ENCODE measurements at places on chromosomes 16 and 17.

GRCh38 chr17:44033861-44034408 is 19.2 kb upstream of the TMEM101 start:
- no peak for DNase-seq

DNA sequence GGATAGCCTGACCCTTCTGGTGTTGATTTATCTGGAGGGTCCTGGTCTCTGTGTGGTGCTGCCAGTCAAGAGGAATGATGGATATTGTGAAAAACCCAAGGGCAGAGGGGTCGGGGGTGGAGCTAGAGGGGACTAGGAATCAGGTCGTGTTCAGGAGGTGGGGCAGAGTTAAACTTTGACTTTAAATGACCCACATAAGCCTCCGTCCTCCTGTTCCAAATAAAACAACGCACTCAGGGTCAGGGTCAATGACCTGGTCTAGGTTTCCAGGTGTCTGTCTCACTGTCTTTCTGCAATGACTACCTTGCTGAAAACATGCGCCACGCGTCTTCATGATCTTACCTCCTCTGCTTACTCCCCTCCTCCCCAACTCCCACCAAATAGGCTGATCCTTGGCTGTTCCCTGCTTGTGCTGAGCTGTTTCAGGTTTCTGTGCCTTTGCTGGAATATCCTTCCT is 14.7 kb downstream of the AOC3 start:
- no peak for DNase-seq

- no peak for DNase-seq
Measured at GRCh38 chr17:61345061-61345460, 54.6 kb upstream of the TBX2 start.

DNA sequence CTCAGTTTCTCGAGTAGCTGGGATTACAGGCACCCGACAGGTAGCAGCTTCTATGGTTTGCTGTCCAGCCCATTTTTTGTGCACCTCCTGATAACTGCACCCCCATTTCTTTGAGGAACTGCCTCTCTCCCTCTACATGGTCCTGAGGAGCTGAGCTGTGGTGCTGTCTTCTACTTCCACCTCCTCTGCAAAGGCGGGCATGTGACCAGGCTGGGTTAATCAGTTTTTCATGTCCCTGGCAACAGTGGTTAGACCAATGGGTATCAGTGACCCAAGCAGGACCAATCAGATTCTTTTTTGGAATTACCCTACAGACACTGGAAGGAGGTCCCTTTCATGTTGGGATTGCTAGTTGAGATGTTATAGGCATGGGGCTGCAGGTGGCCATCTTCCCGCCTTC is 41.3 kb downstream of the TBX21 start:
- no peak for DNase-seq

- DNase-seq: no peak
Measured at GRCh38 chr17:9331279-9332131, 244.1 kb downstream of the STX8 start.

DNA sequence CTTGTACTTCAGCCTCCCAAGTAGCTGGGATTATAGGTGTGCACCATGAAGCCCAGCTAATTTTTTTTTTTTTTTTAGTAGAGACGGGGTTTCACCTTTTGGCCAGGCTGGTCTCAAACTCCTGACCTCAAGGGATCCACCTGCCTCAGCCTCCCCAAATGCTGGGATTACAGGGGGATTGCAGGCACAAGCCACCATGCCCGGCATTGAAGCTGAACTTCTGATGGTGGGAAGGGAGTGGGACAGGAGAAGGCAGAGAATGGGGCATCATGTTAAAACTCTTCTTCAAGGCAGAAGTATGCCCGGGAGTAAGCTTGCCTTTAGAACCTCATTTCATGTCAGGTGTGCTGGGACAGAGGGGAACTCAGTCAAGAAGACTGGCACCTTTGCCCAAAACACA is 48.6 kb upstream of the ZFHX3 start:
- no peak for DNase-seq

GRCh38 chr16:59864981-59865666 is 1131.0 kb upstream of the GOT2 start:
- DNase-seq: no peak

GRCh38 chr17:2435862-2436261 is 35.0 kb upstream of the MNT start:
- no peak for DNase-seq

DNA sequence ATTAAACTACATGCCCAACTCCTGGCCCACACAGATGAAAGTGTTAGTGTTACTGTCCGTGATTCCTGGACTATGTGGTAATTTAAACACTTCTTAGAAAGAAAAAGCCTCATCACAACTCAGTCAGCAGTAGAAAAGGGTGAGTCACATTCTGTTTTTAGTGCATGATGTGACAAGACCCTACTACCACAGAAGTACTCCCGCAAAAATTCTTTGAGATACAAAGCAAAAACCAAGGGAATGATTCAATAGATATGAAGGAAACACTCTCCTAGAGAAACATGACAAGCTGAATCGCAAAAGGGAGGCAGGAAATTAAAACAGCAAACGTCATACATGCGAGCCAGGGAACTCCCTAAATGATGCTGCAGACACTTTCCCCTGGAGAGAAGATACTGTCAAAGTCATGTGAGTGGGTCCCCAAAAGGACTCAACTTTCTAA is 14.4 kb downstream of the SNN start:
- no peak for DNase-seq

- no peak for DNase-seq
Measured at GRCh38 chr16:27149986-27150385, 53.3 kb upstream of the KDM8 start.

DNA sequence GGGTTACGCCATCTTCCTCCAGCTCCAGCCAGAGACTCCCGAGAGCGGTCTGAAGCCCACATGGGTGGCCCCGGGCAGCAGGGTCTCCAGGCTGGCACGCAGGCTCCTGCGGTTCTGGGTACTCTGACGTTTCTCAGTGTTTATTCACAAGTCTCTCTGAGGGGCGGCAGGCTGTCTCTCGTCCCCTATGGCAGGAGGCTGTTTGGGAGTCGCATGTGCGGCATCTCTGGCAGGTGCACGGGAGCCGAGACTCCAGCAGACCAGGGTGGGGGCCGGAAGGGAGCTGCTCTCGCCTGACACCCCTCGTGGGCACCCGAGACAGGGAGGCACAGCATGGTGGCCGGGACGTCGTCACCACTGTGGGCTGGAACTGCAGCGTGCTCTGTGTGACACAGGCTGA is 48.1 kb downstream of the ZNF778 start:
- no peak for DNase-seq

- no peak for DNase-seq
Measured at GRCh38 chr17:77296769-77297409, 156.1 kb downstream of the SEC14L1 start.

DNA sequence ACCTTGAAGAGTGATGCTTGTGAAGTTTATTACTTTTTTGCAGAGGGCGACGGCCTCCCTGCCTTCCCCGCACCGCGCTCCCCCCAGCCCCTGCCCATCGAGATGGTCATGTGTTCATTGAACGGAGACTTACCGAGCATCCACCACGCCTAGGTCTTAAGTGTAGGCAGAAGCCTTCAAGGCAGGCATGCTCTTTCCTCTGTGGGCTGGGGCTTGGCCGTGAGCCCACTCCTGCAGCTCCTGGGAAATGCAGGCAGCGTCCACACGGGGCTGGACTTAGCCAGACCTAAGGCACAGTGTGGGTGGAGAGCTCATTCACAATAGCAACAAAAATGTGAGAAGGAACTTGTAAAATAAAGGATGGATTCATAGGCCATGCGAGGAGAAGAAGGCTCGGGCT is 19.2 kb downstream of the RNF213 start:
- DNase-seq: peak; percentile 57

GRCh38 chr16:84367297-84367680 is 1.0 kb upstream of the ATP2C2 start:
- DNase-seq: no peak

DNA sequence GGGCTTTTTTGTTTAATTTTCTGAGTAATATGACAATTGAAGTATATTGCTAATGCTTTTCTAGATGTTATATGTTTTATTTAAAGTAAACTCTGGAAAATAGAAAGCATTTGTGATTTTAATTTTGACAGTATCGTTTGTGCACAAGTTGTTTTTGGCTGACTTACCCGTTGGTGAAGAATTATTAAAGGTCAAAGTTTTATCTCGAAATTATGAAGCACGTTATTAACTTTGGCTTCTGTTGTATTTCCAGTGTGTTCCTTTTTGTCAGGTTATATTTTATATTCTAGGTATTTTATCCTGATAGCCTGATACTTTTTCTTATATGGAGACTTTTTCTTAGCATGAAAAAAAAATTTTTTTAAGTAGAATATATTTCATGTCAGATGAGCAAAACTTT is 16.8 kb downstream of the PRKCA start:
- no peak for DNase-seq

DNA sequence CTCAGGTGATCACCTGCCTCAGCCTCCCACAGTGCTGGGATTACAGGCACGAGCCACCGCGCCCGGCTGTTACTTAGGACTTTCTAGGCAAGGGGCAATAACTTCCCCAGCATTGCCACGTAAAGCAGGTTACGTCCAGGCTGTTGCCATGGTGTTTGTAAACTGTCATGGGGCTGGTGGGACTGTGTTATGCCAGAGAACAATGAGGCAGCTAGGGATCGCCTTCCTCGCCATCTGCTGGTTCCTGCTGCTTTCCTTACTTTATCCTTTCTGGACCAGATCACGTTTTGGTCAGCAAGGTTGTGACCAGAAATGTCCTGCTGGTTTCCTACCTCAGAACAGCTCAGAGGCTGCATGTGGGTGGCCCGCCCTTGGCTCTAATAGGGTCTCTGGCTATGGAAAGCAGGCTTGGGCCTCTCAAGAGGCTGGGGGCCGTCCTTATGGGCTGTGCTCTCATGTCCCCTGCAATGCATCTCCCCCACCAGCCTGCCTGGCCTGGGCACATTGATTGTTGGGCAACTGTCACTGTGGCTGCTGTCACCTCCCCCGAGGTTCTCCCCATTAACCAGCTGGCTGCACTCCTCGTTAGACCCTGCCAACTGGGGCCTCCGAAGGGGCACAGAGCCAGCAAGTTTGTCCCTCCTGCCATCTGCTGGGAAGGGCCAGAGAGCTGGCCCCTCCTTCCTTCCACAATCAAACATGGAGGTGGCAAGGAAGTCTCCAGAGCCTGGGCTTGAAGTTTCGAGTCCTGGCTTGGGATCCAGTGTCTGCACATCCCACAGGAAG is 28.2 kb upstream of the ZC3H18 start:
- peak; percentile 10 for DNase-seq

DNA sequence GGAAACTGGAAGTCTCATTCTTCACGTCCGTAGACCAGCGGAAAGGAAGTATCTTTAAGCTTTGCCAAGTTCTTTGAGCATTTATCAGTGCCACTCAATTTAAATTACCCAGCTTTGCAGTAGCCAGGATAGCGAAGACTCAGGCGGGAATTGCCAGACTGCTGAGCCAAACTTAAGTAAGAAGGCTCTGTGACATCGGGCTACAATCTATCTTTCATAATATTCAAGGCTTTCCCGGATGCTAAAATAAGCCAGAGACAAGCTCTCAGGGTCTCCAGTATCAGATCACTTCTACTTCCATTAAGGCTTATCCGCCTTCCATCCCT is 436 bp upstream of the BRIP1 start:
- peak; percentile 37 for DNase-seq

DNA sequence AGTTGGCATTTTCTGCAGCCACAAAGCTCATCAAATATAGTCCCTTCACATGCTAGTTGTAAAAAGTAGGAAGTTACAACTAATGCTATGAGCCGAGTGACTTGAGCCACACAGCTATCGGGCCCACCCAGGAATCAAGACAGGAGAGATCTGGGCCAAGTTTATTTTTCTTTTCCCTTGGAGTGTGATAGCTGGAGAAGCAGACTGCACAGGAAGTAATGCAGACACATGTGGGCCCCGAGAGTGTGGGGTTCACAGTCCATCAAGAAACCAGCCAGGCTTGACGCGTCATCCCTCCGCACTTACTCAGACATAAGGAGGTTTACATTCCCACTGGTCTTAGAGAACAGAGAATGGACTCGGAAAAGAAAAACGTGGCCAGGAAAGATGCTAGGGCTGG is 403.1 kb upstream of the CDH11 start:
- DNase-seq: no peak

GRCh38 chr17:54903375-54903774 is 2.7 kb downstream of the TOM1L1 start:
- peak; percentile 72 for DNase-seq

DNA sequence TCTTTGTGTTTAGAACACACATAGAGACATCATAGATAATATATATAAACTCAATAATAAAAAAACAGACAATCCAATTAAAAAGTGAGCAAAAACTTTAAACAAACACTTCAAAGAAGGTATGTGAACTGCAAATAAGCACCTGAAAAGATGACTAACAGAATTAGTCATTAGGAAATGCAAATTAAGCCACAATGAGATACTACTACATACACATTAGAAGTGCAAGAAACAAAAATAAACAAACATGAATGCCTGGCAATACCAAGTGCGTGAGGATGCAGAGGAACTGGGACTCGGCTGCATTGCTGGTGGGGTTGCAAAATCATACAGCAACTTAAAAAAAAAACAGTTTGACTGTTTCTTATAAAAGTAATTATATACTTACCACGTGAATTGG is 799.0 kb downstream of the KCNJ2 start:
- DNase-seq: no peak

GRCh38 chr17:61361084-61361483 is 38.6 kb upstream of the TBX2 start:
- no peak for DNase-seq

DNA sequence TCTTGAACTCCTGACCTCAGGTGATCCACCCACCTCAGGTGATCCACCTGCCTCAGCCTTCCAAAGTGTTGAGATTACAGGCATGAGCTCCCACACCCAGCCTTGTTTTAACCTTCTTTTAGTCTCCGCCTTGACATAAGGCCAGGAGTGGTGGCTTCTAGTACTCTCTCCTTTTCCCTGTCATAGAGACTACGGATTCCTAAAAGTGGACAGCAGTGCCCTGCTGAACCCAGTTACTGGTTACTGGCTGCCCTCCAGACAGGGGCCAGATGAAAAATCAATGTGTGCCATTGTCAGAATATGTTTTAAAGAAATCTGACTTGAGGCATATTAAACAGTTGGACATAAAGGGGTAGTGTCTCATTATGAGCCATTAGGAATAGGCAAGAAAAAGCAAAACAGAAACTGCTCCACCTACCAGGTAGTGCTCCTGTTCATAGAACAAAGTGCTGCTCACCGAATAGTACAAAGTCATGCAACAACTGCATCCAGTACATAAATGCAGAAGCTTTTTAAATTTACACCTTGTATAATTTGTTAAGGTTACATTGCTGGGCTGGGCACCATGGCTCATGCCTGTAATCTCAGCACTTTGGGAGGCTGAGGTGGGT is 32.1 kb downstream of the TRIM25 start:
- DNase-seq: no peak

GRCh38 chr16:77945126-77945525 is 77.2 kb upstream of the CLEC3A start:
- no peak for DNase-seq

- no peak for DNase-seq
Measured at GRCh38 chr17:40895106-40895730, 10.2 kb upstream of the KRT20 start.

DNA sequence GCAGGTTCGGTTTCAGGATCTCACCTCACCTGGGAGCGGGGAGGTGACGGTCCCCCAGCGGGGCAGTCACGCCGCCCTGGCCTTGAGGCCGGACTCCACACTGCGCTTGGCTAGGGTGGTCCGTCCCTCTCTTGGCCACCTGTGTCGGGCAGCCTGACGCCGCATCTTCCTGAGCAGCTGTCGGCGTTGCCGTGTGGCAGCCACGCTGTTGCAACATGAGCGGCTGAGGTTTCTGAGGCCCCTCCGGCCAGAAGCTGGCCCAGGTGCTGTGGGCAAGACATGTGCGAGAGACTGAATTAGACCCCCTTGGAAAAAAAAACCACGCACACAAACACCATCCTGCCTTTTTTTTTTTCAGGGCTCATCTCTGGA is 49.2 kb downstream of the IRF8 start:
- DNase-seq: no peak

- no peak for DNase-seq
Measured at GRCh38 chr17:43661699-43662412, at the start of gene MEOX1. MEOX1 (minus strand) TSS chr17:43661922; CDS start chr17:43661534, 388 bp downstream.
